Endothelial cell of coronary artery (primary cell): ENCODE measurements at places on chromosomes 6 and 20. TPM values are rescaled to one million over a fixed set of nuclear protein-coding genes. Genes with fewer than 3 reads are reported as not detected.

The SLC35F1 gene
- not detected in 2 replicates for total RNA-seq

The UST gene
- total RNA-seq = 0.63 and 3.4 TPM in 2 replicates

The MOCS1 gene
- total RNA-seq = 9.3 and 14.7 TPM in 2 replicates

The CLIC5 gene
- not detected in 2 replicates for total RNA-seq

The PSORS1C1 gene
- 4.8 and 11.9 TPM in 2 replicates for total RNA-seq

The PSMB8 gene
- total RNA-seq = 46.6 and 69.2 TPM in 2 replicates

The TP53TG5 gene
- total RNA-seq = not detected in 2 replicates
